ENCODE measurements at places on chromosomes 1 and 21. TPM values are rescaled to one million over a fixed set of nuclear protein-coding genes. Genes with fewer than 3 reads are reported as not detected.
A peak's percentile ranks its signal among the peaks of the same experiment; 100 is the strongest.

- DNase-seq, result peak; percentile 46
These were observed 123.8 kb upstream of the CHRM3 start for GRCh38 chr1:239262538-239262937.

- peak; percentile 82 for DNase-seq
These were observed 18.0 kb downstream of the PTPRU start for GRCh38 chr1:29254346-29254745.

GRCh38 chr1:226634611-226635246 lies 86.2 kb downstream of the STUM start:
- no peak for DNase-seq

The CLCA4 gene
- 45.8 TPM for total RNA-seq

The FASLG gene
- total RNA-seq, result not detected

All from bronchial epithelial cell (primary cell).